Esophagus squamous epithelium (tissue), 5 donors: ENCODE measurements at places on chromosomes 13 and 19.

DNA sequence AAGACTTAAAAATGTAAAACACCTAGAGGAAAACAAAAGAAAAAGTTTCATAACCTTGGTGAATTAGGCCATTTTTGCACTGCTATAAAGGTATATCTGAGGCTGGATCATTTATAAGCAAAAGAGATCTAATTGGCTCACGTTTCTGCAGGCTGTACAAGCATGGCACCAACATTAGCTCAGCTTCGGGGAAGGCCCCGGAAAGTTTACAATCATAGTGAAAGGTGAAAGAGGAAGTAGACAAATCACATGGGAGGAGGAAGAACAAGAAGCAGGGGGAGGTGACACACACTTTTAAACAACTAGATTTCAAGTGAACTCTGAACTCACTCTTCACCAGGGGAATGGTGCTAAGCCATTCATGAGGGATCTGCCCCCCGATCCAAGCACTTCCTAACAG is 1358.5 kb upstream of the PCDH9 start:
- no peak for DNase-seq

- no peak for DNase-seq
Measured at GRCh38 chr19:48121066-48121465, 10.4 kb upstream of the PLA2G4C start.

GRCh38 chr19:17616961-17617806 is 61.7 kb downstream of the COLGALT1 start:
- no peak for DNase-seq

DNA sequence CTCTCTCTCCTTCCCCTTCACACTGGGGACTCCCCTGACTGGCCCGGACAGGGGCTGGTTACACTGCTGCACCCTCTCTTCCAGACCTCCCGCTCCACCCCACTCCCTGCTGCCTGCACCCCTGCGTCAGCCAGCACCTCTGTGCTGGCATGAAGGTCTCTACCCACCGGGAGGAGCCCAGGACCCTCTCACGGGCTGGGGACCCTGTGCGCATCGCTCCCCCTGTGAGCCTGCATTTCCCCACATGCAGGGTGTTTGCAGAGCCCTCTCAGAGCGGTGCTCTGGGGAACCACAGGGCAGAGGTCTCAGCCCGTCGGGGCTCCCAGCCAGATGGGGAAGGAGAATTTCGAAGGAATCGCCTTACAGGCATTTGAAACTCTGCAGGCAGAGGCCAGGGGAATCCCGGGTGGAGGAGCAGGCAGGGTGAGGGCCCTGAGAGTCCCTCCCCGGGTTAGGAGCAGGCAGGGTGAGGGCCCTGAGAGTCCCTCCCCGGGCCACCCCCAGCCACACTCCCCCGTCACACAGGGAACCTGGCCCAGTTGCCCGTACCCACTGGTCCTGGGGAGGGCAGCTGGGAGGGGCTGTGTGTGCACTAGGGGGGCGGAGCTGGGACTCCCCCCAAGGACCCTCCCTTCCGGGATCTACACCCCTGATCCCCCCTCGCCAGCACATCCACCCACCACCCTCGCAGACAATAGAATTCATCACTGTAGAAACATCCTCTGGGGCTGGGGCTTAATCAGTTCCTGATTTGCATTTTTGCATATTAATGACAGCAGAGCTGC is 16.3 kb upstream of the TCF3 start:
- no peak for DNase-seq

DNA sequence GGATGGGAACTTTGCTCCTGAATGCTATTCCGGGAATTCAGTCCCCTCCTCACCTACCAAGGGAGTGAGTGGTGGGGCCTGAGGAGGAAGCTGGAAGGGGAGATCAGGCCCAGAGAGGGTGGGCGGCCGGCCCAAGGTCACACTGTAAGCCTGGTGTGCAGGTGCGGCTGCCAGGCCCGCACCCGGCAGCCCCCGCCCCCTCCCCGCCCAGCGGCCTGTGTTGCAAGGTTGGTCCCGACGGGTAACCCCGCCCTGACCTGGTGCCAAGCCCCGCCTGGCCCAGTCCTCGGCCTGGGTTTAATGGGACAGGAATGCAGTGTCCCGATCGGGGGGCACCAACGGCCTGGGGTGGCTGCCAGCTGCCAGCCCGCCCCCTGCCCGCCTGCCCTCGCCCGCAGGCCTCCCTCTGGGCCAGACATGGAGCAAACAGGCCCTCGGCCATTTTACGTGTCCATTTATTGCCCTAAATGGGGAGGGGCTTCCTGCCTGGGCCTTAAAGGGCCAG is 5.5 kb downstream of the ZBTB7A start:
- no peak for DNase-seq

DNA sequence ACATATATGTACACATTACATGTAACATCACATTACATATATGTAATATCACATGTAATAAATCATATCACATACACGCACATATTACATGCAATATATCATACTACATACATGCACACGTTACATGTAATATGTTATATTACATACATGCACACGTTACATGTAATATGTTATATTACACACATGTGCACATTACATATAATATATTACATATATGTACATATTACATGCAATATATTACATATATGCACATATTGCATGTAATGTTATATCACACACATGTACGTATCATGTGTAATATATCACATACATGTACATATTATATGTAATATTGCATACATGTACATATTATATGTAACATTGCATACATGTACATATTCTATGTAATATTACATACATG is 77.6 kb downstream of the GADD45B start:
- DNase-seq = no peak

- DNase-seq = no peak
Measured at GRCh38 chr13:27034678-27035111, 136.9 kb downstream of the USP12 start.

GRCh38 chr13:107138486-107138885 is 570.5 kb upstream of the ARGLU1 start:
- DNase-seq = no peak

- DNase-seq = no peak
Measured at GRCh38 chr13:99506634-99507033, 5.4 kb downstream of the TM9SF2 start.

GRCh38 chr13:41914552-41914951 is 46.4 kb downstream of the VWA8 start:
- no peak for DNase-seq

- no peak for DNase-seq
Measured at GRCh38 chr13:114015969-114016295, 42.1 kb upstream of the C13orf46 start.

DNA sequence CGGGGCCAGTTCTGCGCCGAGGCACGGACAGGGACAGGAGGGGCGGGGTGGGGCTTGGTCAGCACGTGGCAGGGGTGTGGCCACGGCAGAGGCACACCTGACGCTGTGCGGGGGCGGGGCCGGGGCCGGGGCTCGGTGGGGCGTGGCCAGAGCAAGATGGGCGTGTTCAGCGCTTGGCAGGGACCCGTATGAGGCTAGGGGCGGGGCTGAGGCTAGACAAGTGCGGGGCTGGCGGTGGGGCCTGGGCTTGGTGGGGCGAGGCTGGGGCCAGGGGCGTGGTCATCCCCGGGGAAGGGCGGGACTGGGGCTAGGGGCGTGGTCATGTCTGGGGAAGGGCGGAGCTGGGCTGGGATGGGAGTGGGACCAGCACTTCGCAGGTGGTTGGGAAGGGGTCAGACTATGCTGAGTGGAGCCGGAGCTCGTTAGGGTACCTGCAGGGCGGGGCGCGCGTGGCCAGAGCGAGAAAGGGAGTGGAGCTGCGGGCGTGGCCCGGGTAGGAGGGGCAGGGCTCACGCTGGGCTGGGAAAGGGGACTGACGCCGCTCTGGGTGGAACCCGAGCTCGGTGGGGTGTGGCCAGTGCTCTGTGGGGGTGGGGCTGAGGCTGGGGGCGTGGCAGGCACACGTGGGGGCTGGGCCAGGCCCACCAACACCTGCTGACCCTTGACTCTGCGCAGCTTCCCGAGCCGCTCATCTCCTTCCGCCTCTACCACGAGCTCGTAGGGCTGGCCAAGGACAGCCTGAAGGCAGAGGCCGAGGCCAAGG is 12.8 kb downstream of the POLR2E start:
- no peak for DNase-seq

GRCh38 chr13:110042253-110042950 is 256.0 kb upstream of the IRS2 start:
- DNase-seq = no peak

DNA sequence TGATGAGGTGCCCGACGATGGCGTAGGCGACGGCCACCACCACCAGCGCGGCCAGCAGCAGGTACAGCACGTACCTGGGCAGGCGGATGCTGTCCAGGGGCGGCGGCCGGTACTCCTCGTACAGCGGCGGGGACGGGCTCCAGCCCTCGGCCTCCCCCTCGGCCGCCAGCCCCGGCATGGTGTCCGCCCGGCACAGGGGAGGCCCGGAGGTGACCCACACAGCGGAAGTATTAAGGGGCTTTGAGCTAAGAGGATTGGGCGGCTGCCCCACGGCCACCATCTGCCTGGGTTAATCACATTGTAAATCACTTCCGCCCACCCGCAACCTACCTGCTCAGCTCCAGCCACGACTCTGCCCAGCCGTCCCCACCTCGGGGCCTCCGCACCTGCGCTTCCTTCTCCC is at the start of gene SMIM44:
TSS of gene SMIM44 (minus strand) at position 216 of the 403 bp plus-strand sequence. CDS start at position 178, 38 bp downstream.
- DNase-seq = no peak

GRCh38 chr19:33840783-33841182 is 44.1 kb downstream of the KCTD15 start:
- DNase-seq = no peak

DNA sequence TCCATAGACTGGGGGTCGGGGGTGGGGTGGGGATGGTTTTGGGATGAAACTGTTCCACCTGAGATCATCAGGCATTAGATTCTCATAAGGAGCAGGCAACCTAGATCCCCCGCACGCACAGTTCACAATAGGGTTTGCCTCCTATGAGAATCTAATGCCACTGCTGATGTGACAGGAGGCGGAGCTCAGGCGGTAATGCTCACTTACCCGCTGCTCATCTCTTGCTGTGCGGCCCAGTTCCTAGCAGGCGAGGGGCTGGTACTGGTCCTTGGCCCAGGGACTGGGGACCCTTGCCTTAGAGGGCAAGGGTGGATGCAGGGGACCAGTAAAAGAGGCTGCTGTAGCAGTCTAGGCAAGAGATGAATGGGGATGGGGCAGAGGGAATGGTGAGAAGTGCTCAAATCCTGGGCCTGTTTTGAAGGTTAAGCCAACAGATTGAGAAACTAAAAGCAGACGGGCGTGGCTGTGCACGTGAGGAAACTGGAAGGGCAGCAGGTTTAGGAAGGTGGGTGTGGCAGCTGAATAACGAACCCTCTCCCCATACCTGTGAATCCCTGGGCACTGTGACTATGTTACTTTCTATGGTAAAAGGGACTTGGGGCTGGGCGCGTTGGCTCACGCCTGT is 1.5 kb upstream of the ERICH4 start:
- no peak for DNase-seq

GRCh38 chr19:54439174-54439851 is 9.7 kb upstream of the LENG8 start:
- no peak for DNase-seq

GRCh38 chr19:4018140-4018613 is 10.6 kb downstream of the PIAS4 start:
- DNase-seq = no peak

DNA sequence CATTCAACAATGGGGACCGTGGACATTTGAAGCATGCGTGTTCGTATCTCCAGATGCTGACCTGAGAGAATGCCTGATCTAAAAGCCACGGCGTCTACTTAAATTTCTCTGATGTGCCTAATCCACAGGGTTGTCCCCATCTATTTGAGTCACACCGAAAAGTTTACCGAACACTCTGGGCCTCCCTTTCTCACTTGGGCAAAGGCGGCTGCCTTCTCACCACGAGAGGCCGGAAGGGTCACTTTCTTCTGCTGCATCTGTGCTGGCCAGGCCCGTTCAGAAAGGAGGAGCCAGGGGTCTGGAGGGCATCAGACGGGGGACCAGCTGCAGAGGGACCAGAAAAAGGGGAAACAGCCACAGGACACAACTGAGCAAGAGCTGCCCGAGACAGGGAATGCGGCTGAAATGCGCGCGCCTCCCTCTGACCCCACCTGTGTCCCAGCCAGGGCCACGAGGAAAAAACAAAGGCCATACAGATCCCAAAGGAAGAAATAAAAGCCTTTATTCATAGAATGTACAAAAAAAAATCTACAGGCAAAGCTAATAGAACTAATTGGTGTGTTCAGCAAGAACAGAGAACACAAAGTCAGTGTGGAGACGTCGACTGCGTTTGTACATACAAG is 71.3 kb upstream of the C13orf46 start:
- no peak for DNase-seq

GRCh38 chr13:106998664-106999063 is 430.7 kb upstream of the ARGLU1 start:
- no peak for DNase-seq

DNA sequence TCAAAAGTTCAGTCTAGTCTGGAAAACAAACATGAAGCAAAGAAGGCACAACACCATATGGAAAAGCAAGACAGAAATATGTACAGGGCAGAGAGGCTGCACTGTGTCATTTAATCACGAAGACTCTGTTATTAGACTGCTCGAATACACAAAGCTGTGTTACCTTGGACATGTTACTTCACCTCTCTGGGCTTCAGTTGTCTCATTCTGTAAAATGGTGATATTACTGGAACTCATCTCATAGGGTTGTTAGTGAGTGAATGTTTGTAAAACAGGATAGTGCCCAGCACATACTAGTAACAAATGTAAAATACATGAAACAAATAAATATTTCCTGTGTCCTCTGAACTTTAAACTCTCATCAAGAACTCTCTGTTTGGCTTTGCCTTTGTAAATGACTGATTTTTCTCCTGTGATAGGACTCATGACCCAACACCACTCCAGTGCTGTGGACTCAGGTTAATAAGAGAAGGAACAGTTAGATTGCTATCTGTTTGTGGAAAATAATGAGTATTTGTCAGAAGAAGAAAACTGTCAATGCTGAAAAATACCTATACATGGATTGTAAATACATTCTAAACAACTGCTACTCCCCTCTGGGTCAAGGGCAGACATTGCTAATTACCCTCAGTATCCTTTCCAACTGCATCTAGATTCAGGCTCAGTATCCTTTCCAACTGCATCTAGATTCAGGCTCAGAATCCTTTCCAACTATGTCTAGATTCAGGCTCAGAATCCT is 62.3 kb downstream of the ZIC5 start:
- no peak for DNase-seq

DNA sequence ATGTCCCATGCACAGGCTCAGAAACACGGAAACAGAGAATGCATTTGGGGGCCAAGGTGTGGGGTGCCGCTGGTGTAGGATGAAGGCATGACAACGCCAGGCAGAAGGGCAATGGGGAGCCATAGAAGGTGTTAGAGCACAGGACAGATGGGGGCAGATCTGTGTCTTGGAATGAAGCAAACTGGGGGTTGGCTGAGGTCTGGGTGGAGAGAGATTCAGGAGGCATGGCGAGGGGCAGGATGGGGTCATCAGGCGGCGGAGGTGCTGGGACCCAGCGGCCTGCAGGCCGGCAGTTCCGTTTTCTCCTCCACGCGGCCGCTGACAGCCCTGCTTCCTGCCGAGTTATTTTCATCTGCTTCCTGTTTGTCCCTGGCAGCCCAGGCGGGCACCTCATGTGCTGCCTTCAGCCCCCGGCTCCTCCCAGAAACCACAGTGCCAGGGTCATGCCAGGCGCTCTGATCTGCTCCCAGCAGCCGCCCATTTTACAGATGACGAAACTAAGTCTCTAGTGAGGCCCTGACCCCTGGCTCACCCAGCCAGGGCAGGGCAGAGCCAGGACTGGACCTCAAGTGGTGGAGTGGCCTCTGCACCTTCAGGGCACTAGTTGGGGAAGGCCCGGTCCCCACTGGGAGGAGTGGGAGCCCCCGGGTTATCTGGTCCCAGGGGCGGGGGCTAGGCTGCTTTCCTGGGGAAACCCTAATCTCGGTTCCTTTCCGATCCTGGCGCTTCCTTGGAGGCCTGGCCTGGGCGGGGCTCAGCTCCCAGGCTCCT is 2.2 kb downstream of the ARHGAP45 start:
- DNase-seq = no peak

- DNase-seq = no peak
Measured at GRCh38 chr13:34833562-34834182, 108.4 kb upstream of the NBEA start.
